T-helper 17 cell (primary cell): ENCODE measurements at places on chromosomes 5 and 9.

- no peak overlapping the region for H3K27ac ChIP-seq
- peaks cover 53% of the 10 kb centered on the region for H3K27me3 ChIP-seq
- no peak for DNase-seq
Observed at GRCh38 chr9:69555802-69556201, 116.4 kb downstream of the APBA1 start.

DNA sequence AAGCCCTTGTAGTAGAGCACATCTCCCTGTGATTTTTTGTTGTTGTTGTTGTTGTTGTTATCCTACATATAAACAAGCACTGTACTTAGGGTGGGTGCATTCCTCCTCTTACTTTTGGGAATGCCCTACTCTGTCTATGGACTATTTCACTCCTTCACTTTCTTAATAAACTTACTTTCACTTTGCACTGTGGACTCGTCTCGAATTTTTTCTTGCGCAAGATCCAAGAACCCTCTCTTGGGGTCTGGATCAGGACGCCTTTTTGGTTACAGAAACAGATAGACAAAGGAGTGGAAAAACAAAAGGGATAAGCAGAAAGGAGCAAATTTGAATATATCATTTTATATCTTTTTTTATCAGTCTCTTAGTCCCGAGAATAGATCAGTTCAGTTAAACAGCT is 14.4 kb upstream of the PAIP1 start:
- no peaks in the 10 kb centered on the region for H3K4me1 ChIP-seq
- H3K27ac ChIP-seq: no peak overlapping the region
- H3K27me3 ChIP-seq: no peaks in the 10 kb centered on the region
- H3K4me3 ChIP-seq: no peak overlapping the region
- DNase-seq: no peak
- no peaks in the 10 kb centered on the region for H3K36me3 ChIP-seq

DNA sequence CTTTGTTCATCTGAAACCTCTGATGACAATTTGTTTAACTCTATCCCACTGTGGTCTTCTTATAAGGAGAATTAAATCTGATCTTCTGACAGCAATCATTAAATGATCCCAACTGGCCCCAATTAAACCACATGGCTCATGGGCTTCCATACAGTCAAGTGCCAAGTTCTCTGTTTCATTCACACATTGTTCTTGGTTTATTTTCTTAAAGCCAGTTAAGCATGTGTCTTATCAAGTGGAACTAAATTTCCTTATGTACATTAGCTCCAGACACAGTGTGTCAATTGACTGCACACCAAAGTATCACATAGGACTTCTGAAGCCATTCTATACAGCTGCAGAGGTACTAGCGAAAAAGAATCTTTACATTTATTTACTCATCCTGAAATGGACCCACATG is 51.2 kb downstream of the MEF2C start:
- no peaks in the 10 kb centered on the region for H3K27me3 ChIP-seq
- DNase-seq: no peak
- no peak overlapping the region for H3K4me3 ChIP-seq
- no peaks in the 10 kb centered on the region for H3K36me3 ChIP-seq

- no peaks in the 10 kb centered on the region for H3K36me3 ChIP-seq
- no peak overlapping the region for H3K27ac ChIP-seq
- DNase-seq: no peak
- H3K4me1 ChIP-seq: peaks cover 2% of the 10 kb centered on the region
Observed at GRCh38 chr9:74795803-74796202, 91.9 kb downstream of the TRPM6 start.

DNA sequence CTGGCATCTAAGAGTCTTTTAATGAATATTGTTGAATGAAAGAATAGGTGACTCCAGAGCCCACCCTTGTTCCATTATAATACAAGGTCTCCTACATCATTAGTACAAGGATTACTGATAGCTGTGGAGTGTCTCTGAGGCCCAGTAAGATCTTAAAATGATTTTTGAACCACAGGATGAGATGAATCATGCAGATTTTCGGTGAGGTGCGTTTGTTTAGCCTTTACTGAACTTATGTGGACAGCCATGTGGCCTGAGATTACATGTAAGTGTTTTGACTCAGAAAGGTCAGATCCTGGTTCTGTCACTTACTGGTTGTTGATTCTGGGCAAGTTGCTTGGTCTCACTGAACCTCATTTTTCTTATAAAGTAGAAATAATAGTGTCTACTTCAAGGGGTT is 21.6 kb downstream of the NFX1 start:
- H3K27me3 ChIP-seq: no peaks in the 10 kb centered on the region
- no peak for DNase-seq
- peaks cover 18% of the 10 kb centered on the region for H3K36me3 ChIP-seq
- no peak overlapping the region for H3K27ac ChIP-seq
- peaks cover 10% of the 10 kb centered on the region for H3K4me1 ChIP-seq

DNA sequence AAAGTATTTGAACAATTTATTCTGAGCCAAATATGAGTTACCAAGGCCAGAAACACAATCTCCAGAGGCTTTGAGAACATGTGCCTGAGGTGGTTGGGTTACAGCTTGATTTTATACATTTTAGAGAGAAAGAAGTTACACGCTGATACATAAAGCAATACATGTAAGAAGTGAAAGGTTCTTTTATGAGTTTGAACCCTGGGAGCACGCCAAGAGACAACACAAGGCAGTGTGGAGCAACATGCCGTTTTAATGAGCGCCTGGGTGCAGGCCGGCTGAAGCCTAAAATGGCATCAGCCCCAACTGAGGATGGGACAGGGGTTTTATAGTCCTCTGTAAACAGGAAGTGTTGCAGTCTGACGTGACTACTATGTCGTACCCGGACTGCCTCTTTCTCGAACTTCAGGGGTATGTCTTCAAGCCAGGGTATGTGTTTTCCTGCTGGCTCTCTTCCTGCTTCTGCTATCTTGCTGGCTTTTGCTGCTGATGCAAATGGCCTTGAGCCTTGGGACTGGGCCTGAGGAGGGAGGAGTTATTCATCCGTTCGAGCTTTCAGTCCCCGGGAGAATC is 193.7 kb downstream of the CYLC2 start:
- H3K27ac ChIP-seq: no peak overlapping the region
- no peak for DNase-seq
- H3K4me3 ChIP-seq: no peak overlapping the region

GRCh38 chr5:27494887-27495286 is 456.5 kb upstream of the CDH9 start:
- H3K27me3 ChIP-seq: no peaks in the 10 kb centered on the region
- DNase-seq: no peak
- no peak overlapping the region for H3K27ac ChIP-seq
- H3K36me3 ChIP-seq: no peaks in the 10 kb centered on the region
- no peaks in the 10 kb centered on the region for H3K4me1 ChIP-seq

GRCh38 chr5:5726401-5726800 is 303.9 kb downstream of the ICE1 start:
- peaks cover 8% of the 10 kb centered on the region for H3K27me3 ChIP-seq
- DNase-seq: no peak
- no peak overlapping the region for H3K4me3 ChIP-seq
- H3K27ac ChIP-seq: no peak overlapping the region
- no peaks in the 10 kb centered on the region for H3K36me3 ChIP-seq

GRCh38 chr9:132982458-132982857 is 4.0 kb downstream of the GFI1B start:
- peaks cover 81% of the 10 kb centered on the region for H3K27me3 ChIP-seq
- peaks cover 6% of the 10 kb centered on the region for H3K4me1 ChIP-seq
- H3K4me3 ChIP-seq: no peak overlapping the region

DNA sequence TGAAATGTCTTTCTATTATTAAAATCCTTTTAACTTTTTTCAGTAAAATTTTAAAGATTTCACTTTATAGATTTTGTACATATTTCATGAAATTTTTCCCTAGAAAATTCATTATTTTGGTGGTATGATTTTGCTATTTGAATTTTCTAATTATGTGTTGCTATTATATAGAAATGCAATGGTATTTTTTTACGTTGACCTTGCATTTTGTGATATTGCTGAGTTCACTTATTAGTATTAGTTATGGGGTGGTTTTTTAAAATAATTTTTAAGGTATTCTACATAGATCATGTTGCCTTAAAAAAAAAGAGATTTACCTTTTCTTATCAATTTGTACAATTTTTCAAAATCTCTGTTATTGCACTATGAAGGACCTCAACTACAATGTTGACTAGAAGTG is 458.3 kb downstream of the TLE1 start:
- no peaks in the 10 kb centered on the region for H3K36me3 ChIP-seq
- H3K27ac ChIP-seq: no peak overlapping the region
- H3K4me1 ChIP-seq: no peaks in the 10 kb centered on the region
- H3K4me3 ChIP-seq: no peak overlapping the region

DNA sequence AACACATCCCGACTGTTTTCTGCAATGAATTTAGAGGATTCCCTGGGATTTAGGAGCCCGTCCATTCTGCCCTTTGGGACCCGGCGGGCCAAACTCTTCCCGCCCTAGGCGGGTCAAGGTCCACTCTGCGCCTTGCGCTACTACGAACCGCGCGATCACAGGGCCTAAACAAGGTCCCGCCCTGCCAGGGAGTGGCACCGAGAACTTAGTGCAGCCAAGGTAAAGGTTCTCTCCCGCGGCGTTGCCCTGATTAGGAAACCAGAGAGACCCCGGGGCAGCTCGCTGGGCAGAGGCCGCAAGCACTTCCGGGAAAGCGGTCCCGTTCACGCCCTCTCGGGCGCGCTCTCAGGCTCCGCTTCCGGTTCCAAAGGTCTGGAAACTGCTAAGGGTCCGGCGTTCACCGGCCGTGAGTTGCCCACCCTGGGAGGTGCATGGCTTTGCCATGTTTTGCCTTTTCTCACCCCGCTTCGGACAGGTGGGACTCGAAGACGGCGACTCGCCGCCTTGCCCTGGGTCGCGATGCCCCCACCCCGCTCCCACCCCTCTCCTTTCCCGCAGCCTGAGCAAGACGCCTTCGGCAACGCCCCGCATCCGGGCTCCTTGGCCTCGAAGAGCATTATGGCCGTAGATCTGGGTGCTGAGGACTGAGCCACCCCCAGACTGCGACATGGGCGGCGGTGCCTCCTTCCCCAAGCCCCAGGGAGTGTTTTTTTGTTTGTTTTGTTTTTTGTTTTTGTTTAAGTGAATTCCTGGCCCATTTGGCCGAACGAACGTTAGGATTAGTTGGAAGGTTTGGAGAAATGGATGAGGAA is 23.4 kb downstream of the HNRNPK start:
- no peaks in the 10 kb centered on the region for H3K36me3 ChIP-seq
- peak overlapping the region; percentile 96 for H3K27ac ChIP-seq
- peak; percentile 44 for DNase-seq
- H3K4me3 ChIP-seq: peak overlapping the region; percentile 96
- no peaks in the 10 kb centered on the region for H3K27me3 ChIP-seq
- peaks cover 13% of the 10 kb centered on the region for H3K4me1 ChIP-seq

DNA sequence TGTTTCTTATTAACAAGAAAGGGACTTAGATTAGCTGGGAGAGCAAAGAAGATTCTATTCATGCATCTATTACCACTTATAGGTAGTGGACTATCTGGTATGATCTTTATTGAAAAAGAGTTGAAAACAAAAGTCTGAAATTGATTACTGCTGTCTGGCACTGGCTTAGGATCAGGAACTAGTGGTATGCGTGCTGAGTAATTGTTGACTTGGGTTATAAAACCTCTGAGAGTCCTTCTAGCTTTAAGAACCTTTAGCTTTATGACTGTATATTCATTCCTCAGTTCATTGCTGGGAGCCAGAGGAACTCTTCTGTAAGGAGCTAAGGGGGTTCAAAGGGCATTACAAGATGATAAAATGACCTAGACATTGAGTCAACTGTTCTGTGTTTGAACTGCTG is 7.6 kb downstream of the SLC1A1 start:
- no peaks in the 10 kb centered on the region for H3K4me1 ChIP-seq
- H3K36me3 ChIP-seq: peaks cover 4% of the 10 kb centered on the region
- H3K27me3 ChIP-seq: peaks cover 45% of the 10 kb centered on the region
- DNase-seq: no peak

GRCh38 chr9:93968451-93969327 is 13.5 kb upstream of the BARX1 start:
- H3K4me3 ChIP-seq: no peak overlapping the region
- H3K4me1 ChIP-seq: no peaks in the 10 kb centered on the region
- H3K27ac ChIP-seq: no peak overlapping the region
- peaks cover 38% of the 10 kb centered on the region for H3K27me3 ChIP-seq
- no peak for DNase-seq
- H3K36me3 ChIP-seq: no peaks in the 10 kb centered on the region

- H3K36me3 ChIP-seq: no peaks in the 10 kb centered on the region
- H3K27me3 ChIP-seq: no peaks in the 10 kb centered on the region
- H3K27ac ChIP-seq: no peak overlapping the region
- H3K4me1 ChIP-seq: no peaks in the 10 kb centered on the region
- H3K4me3 ChIP-seq: no peak overlapping the region
Observed at GRCh38 chr5:96048763-96049162, 87.1 kb upstream of the ELL2 start.

- H3K4me1 ChIP-seq: no peaks in the 10 kb centered on the region
- no peak overlapping the region for H3K27ac ChIP-seq
- no peak for DNase-seq
- H3K4me3 ChIP-seq: no peak overlapping the region
Observed at GRCh38 chr5:174412374-174412773, 312.0 kb upstream of the MSX2 start.

DNA sequence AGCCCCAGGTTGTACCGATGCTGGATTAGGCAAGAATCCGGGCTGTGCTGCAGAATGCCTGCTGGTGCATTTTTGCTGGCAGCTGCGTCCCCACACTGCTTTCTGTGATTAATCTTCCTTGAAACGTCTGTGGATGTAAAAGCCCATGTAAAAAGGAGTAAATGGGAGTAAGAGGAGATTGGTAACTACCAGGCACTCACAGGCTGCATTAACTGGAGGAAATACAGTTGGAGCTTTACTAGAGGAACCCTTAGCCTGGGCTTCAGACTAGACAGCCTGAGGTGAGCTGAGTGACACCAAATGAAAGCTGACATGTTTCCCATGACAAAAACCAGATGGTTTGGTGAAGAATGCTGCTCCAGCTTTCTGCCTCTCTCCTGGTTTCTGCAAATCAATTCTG is 190.4 kb upstream of the GAS1 start:
- H3K4me3 ChIP-seq: no peak overlapping the region
- no peak overlapping the region for H3K27ac ChIP-seq
- H3K36me3 ChIP-seq: no peaks in the 10 kb centered on the region
- DNase-seq: no peak
- H3K27me3 ChIP-seq: peaks cover 14% of the 10 kb centered on the region
- no peaks in the 10 kb centered on the region for H3K4me1 ChIP-seq

GRCh38 chr9:114869845-114870244 is 60.5 kb downstream of the TNFSF8 start:
- H3K36me3 ChIP-seq: peaks cover 2% of the 10 kb centered on the region
- peaks cover 2% of the 10 kb centered on the region for H3K4me1 ChIP-seq
- peak overlapping the region; percentile 31 for H3K4me3 ChIP-seq
- no peak for DNase-seq

GRCh38 chr5:137407090-137407489 is 92.0 kb downstream of the SPOCK1 start:
- H3K36me3 ChIP-seq: peaks cover 3% of the 10 kb centered on the region
- DNase-seq: no peak
- H3K4me3 ChIP-seq: no peak overlapping the region
- H3K4me1 ChIP-seq: no peaks in the 10 kb centered on the region
- no peak overlapping the region for H3K27ac ChIP-seq

- H3K4me1 ChIP-seq: no peaks in the 10 kb centered on the region
- H3K36me3 ChIP-seq: no peaks in the 10 kb centered on the region
- H3K27ac ChIP-seq: no peak overlapping the region
- DNase-seq: no peak
- no peak overlapping the region for H3K4me3 ChIP-seq
Observed at GRCh38 chr9:8156346-8156745, 356.8 kb upstream of the DMAC1 start.
